ENCODE measurements at places on chromosomes 5 and 9. TPM values are rescaled to one million over a fixed set of nuclear protein-coding genes. Genes with fewer than 3 reads are reported as not detected.

The HRCT1 gene
- total RNA-seq = not detected

GRCh38 chr9:112380102-112380824, at the start of gene HSDL2:
HSDL2 (plus strand) TSS chr9:112380108; CDS start chr9:112380164, 56 bp downstream.
- no peaks in the 10 kb centered on the region for H3K27me3 ChIP-seq
- H3K27ac ChIP-seq = peak within 1 kb of the TSS; percentile 99
- peaks cover 13% of the 10 kb centered on the region for H3K36me3 ChIP-seq
- H3K4me1 ChIP-seq = peaks cover 53% of the 10 kb centered on the region

The FOCAD gene
- total RNA-seq = 37.7 TPM

GRCh38 chr5:55817030-55817429, 34.1 kb upstream of the IL31RA start:
- DNase-seq = no peak
- H3K36me3 ChIP-seq = no peaks in the 10 kb centered on the region
- H3K4me1 ChIP-seq = peaks cover 4% of the 10 kb centered on the region
- H3K27me3 ChIP-seq = peaks cover 55% of the 10 kb centered on the region
- H3K4me3 ChIP-seq = no peak overlapping the region

GRCh38 chr5:56673171-56673570, 142.2 kb upstream of the MAP3K1 start:
- no peak overlapping the region for H3K27ac ChIP-seq
- H3K27me3 ChIP-seq = peaks cover 22% of the 10 kb centered on the region
- peaks cover 23% of the 10 kb centered on the region for H3K4me1 ChIP-seq
- no peak for DNase-seq
- peaks cover 3% of the 10 kb centered on the region for H3K36me3 ChIP-seq

The SLC6A18 gene
- not detected for total RNA-seq

DNA sequence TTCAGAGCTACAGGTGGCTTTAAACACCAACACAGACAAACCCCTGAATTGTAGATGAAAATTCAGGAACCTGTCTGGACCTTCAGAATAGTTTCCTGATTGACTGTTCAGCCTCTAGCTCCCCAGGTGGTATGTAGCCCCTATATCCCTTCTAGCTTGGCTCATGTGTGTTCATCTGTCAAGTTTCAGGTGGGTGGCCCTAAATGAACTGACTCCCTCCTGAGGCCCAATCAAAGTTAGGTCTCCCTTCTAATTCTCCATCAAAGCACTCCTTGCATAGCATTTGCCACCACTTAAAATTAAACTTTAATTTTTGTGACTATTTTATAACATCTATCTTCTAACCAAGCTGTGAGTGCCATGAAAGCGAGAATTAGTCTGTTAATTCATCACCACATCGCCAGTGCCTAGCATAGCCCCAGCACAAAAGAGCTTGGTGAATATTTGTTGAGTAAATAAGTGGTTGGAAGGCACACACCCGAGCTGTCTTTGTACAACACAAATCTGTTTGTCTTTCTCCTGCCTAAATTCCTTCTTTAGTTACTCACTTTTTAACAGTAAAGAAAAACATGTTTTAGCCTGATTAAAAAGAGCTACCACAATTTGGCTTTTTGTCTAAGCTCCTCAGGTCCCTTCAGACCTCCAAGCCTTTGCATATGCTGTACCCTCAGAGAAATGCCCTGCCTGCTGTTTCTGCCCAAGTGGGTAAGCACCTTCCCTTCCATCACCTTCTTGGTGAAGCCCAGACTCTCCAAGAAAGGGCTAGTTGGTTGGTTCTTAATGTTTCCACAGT, 138.1 kb upstream of the HMHB1 start:
- H3K4me1 ChIP-seq = peaks cover 10% of the 10 kb centered on the region
- H3K4me3 ChIP-seq = no peak overlapping the region
- DNase-seq = no peak
- peaks cover 3% of the 10 kb centered on the region for H3K36me3 ChIP-seq
- no peak overlapping the region for H3K27ac ChIP-seq

- H3K4me1 ChIP-seq = no peaks in the 10 kb centered on the region
- H3K4me3 ChIP-seq = no peak overlapping the region
- DNase-seq = no peak
- no peaks in the 10 kb centered on the region for H3K36me3 ChIP-seq
Observed at GRCh38 chr5:3142261-3143027, 391.0 kb upstream of the IRX2 start.

DNA sequence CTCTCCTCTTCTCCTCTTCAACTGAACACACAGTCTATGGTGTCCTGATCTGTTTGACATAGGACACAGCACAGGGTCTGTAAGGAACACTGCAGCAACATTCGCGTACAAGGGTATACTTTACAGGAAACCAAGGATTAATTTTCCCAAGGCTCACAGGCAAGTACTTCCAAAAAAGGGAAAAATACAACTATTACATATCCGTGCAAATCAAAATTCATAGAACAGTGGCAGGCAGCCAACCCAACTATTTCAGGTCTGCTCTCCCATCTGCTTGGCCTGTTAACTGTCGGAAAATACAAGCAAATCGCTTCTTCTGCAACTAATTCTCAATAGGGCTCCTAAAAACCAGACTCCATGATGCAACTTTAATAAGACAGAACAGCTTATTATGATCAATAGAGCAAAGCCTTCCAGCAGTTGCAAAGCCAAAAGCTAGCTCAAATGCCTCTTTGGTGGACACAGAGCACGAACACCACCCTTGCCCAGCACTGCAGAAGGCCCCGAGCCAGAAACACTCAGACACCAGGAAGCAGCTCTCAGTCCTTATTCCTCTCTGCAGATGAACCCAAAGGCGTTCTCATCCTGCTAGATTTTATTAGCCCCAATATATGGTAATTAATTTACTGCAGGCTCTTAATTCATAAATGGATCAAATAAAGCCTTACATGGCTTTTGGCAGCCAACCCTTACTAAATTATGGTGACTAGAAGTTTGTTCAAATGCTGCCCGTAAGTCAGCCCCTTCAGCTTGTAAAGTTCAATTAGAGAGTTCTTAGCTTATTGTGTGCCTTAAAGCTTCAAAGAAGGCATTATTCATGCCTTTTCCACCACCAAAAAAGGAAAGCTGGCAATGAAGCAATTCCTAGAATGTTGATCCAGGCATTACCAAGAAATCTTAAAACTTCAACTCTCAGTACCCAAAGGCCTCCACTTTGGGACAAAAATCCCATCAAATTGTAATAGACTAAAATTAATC, 68.8 kb downstream of the ZNF608 start:
- no peak for DNase-seq
- H3K4me3 ChIP-seq = no peak overlapping the region
- H3K36me3 ChIP-seq = no peaks in the 10 kb centered on the region
- H3K27me3 ChIP-seq = no peaks in the 10 kb centered on the region
- H3K27ac ChIP-seq = no peak overlapping the region
- H3K4me1 ChIP-seq = no peaks in the 10 kb centered on the region

DNA sequence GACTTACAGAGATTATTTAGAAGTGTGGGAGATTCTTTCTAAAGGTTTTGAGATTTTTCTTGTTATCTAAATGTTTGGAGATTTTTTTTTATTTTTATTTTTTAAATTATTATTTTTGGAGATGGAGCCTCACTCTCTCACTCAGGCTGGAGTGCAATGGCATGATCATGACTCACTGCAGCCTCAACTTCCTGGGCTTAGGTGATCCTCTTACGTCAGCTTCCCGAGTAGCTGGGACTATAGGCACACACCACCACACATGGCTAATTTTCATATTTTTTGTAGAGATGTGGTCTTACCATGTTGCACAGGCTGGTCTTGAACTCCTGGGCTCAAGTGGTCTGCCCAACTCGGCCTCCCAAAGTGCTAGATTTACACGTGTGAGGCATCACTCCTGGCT, 694.5 kb downstream of the TLE1 start:
- no peak overlapping the region for H3K4me3 ChIP-seq
- H3K4me1 ChIP-seq = no peaks in the 10 kb centered on the region
- DNase-seq = no peak

GRCh38 chr5:142883025-142883424, 112.8 kb downstream of the ARHGAP26 start:
- no peak overlapping the region for H3K27ac ChIP-seq
- peaks cover 7% of the 10 kb centered on the region for H3K4me1 ChIP-seq
- H3K36me3 ChIP-seq = no peaks in the 10 kb centered on the region
- H3K27me3 ChIP-seq = no peaks in the 10 kb centered on the region
- H3K4me3 ChIP-seq = no peak overlapping the region
- DNase-seq = no peak

DNA sequence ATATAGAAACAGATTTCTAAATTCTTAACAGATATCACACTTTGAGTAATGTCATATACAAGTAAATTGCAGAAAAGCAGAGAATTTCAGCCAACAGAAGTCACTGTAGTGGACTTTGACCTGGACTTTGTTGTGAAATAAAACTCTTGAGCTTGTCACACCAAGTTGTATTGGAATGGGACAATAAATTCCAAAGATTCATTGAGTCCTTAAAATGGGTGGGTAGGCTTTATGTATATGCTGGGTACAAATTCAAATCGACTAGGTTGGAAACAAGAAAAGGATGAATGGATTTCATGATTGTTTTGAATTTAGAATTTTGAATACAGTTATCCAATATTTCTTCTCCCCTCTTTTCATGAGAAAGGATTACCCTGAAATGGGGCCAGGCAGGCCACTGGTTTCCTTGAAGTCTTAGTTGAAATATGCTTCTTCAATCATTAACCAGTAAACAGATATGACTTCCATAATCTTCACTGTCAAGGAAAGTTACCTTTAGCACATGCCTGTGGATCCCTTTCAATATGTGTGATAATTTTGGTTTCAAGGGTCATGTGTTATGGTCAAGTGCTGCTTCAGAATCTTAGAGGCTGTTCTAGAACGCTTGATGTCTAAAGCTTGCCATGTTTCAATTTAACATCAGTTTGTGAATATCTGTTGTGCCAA, 25.7 kb downstream of the PIP5K1B start:
- no peaks in the 10 kb centered on the region for H3K36me3 ChIP-seq
- peaks cover 21% of the 10 kb centered on the region for H3K27me3 ChIP-seq
- H3K4me1 ChIP-seq = no peaks in the 10 kb centered on the region
- no peak overlapping the region for H3K4me3 ChIP-seq
- H3K27ac ChIP-seq = no peak overlapping the region

GRCh38 chr9:100131216-100131615, 32.2 kb downstream of the INVS start:
- H3K4me1 ChIP-seq = no peaks in the 10 kb centered on the region
- no peak for DNase-seq
- H3K27me3 ChIP-seq = no peaks in the 10 kb centered on the region
- H3K36me3 ChIP-seq = peaks cover 18% of the 10 kb centered on the region
- no peak overlapping the region for H3K4me3 ChIP-seq

GRCh38 chr9:135521608-135522095, 412 bp downstream of the LCN1 start:
- peaks cover 19% of the 10 kb centered on the region for H3K27me3 ChIP-seq
- no peaks in the 10 kb centered on the region for H3K4me1 ChIP-seq
- DNase-seq = peak; percentile 19
- no peaks in the 10 kb centered on the region for H3K36me3 ChIP-seq
- no peak overlapping the region for H3K4me3 ChIP-seq

The ARHGEF37 gene
- total RNA-seq = 0.37 TPM

DNA sequence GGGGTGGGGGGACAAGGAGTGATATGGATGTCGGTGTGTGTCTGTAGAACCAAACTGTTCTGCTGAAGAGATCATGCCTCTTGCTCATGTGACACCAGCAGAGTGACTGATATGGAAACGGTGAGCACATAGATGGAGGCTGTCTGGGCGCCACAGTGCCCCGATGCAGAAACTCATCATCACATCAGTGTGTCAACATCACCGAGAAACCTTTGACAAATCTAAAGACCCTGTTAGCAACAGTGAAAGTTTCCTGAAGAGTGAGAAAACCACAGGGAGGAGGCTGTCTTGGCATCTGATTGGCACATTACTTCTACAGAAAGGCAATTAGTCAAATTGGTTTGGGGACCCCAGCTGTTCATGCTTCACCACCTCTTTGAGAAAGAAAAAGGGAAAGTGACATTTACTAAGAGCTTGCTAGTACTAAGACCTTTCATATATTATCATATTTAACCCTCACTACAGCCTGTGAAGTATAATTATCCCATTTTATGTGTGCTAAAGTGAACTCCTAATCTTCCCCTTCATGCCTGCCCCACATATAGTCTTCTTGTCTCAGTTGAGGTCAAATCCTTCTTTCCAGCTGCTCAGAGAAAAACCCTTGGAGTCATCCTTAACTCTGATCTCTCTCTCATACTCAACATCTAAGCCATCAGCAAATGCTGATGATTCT, 25.6 kb downstream of the CSF2 start:
- peaks cover 5% of the 10 kb centered on the region for H3K36me3 ChIP-seq
- peaks cover 85% of the 10 kb centered on the region for H3K4me1 ChIP-seq
- no peaks in the 10 kb centered on the region for H3K27me3 ChIP-seq

The TOPORS gene
- total RNA-seq = 15.2 TPM

- no peaks in the 10 kb centered on the region for H3K4me1 ChIP-seq
- no peaks in the 10 kb centered on the region for H3K36me3 ChIP-seq
- DNase-seq = no peak
- no peak overlapping the region for H3K27ac ChIP-seq
Observed at GRCh38 chr9:93247099-93247865, 63.3 kb downstream of the WNK2 start.

The CDK7 gene
- 29.1 TPM for total RNA-seq

DNA sequence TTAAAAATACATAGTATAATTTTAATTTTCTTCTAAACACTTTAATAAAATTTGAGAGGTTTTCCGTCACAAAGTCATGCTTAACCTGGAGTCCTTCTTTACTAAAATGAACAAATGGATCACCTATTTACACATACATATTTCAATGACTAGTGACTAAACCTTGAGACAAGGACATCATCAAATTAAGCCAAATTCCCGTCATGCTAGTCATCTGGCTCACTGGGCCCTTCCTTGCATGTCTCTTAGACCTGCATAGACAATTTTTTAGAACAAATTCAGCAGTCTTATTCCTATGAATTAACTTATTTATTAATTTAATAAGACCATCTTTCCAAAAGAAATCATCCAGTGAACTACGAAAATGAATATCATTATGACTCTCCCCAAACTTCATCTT, 26.6 kb downstream of the ERAP2 start:
- H3K27me3 ChIP-seq = no peaks in the 10 kb centered on the region
- no peak overlapping the region for H3K27ac ChIP-seq
- H3K36me3 ChIP-seq = peaks cover 65% of the 10 kb centered on the region

- no peak overlapping the region for H3K4me3 ChIP-seq
- no peaks in the 10 kb centered on the region for H3K36me3 ChIP-seq
- no peak for DNase-seq
- peaks cover 2% of the 10 kb centered on the region for H3K4me1 ChIP-seq
- no peak overlapping the region for H3K27ac ChIP-seq
Observed at GRCh38 chr9:120735415-120736126, 21.3 kb upstream of the MEGF9 start.

DNA sequence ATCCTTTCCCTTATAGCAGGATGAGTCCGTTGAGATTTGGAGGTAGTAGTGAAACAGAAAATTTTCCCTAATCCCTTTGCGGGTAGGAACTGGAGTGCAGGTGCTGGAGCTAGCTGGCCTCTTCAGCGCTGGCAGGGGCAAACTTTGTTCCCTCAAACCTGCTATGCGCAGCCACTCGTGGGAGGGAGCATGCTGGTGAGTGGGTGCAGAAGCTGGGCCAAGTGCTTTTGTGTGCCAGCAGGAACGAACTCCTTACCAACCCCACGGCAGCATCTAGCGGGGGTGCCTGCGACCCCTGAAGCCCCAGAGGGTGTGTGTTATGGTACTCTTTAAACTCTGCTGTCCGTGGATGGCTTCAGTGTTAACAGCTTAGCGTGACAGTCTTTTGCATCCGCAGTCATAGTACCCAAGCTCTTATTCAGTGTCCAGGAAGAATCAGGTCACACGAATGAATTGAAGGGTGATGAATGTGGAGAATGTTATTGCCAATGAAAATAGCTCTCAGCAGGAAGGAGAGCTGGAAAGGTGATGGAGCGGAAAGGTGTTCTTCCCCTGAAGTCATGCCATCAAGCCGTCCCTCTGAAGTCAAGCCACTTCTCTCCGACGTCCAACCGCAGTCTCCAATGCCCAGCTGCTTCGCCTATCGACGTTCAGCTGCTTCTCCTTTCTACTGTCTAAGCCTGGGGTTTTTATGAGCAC, 1445.1 kb upstream of the CDH9 start:
- no peak overlapping the region for H3K4me3 ChIP-seq
- no peaks in the 10 kb centered on the region for H3K4me1 ChIP-seq
- no peaks in the 10 kb centered on the region for H3K27me3 ChIP-seq
- no peak for DNase-seq
- H3K27ac ChIP-seq = no peak overlapping the region
